Thoracic aorta (tissue), 2 donors: ENCODE measurements at places on chromosomes 13 and 19. TPM values are rescaled to one million over a fixed set of nuclear protein-coding genes. Genes with fewer than 3 reads are reported as not detected.

DNA sequence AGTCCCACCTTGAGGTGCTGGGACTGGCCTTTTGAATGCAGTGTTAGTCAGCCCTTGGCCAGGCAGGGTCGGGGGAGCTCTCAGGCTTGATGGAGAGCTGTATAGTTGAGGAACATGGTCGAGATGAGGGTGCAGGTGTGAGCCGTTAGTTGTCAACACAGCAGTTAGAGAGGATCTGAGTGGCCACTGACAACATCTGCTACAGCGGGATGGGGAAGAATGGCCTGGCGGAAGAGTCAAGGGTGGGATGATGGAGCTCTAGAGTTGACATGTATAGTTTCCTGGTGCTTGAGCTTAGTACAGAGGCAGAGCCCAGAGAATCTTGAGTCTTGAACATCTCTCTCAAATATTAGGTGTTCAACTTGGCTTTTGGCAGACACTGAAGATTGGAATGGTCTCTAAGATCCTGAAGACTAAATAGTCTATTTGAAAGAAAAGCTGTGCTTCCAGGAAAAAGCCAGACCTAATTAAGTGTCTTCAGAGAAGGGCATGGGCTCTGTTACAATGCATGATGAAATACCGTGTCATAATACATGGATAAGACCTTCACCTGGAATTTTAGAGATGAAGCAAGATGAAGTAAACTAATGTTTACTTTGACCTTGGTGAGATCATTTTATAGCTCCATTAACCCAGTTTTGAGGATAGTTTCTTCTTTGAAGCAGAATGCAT lies 9.7 kb downstream of the PCCA start:
- no peaks in the 10 kb centered on the region for H3K36me3 ChIP-seq
- no peak overlapping the region for H3K4me3 ChIP-seq
- H3K27me3 ChIP-seq = no peaks in the 10 kb centered on the region
- no peak for DNase-seq
- peaks cover 20% of the 10 kb centered on the region for H3K4me1 ChIP-seq

ZNF724 gene
- not detected for total RNA-seq

- H3K4me3 ChIP-seq = no peak overlapping the region
- H3K27ac ChIP-seq = no peak overlapping the region
- no peaks in the 10 kb centered on the region for H3K4me1 ChIP-seq
- no peaks in the 10 kb centered on the region for H3K27me3 ChIP-seq
- no peak for DNase-seq
Observed at GRCh38 chr19:43555185-43555770, 20.0 kb downstream of the XRCC1 start.

DNA sequence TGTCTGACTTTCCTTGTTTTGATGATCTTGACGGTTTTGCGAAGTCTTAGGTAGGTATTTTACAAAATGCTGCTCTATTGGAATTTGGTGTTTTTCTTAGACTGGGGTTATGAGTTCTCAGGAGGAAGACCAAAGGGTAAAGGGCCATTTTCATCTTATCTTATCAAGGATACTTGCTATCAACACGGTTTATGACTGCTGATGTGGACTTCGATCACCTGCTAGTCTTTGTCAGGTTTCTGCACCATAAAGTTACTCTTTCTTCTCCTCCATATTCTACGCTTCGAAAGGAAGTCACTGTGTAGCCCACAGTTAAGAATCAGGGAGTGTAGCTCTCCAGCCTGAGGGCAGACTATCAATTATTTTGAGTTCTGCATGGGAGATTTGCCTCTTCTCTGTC lies 7.4 kb upstream of the CEBPG start:
- no peaks in the 10 kb centered on the region for H3K4me1 ChIP-seq
- H3K4me3 ChIP-seq = no peak overlapping the region
- no peaks in the 10 kb centered on the region for H3K27me3 ChIP-seq
- H3K27ac ChIP-seq = no peak overlapping the region
- no peak for DNase-seq

PRSS57 gene
- not detected for total RNA-seq

DNA sequence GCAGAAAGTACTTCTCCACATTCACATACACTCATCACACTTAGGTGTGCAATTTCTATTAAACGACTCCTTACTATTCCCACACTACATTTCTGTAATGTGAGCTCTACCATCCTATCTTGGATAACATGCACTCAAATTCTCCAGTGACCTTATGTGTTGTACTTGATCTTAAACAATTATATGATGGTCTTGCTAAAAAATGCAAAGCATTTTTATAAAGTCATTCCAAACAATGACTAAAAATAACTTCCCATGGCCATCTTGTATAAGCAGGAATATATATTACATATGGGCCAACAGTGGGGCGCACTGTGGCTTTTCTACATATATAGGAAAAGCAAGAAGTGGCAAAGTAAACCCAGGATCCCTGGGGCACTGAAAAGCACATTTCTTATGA lies 155.5 kb downstream of the FLT1 start:
- no peak for DNase-seq
- H3K4me1 ChIP-seq = peaks cover 9% of the 10 kb centered on the region
- no peak overlapping the region for H3K4me3 ChIP-seq
- H3K36me3 ChIP-seq = no peaks in the 10 kb centered on the region

GRCh38 chr19:10473192-10473591 lies 30.0 kb downstream of the KEAP1 start:
- no peak for DNase-seq
- H3K4me3 ChIP-seq = no peak overlapping the region
- no peaks in the 10 kb centered on the region for H3K27me3 ChIP-seq
- H3K27ac ChIP-seq = no peak overlapping the region
- H3K4me1 ChIP-seq = no peaks in the 10 kb centered on the region
- no peaks in the 10 kb centered on the region for H3K36me3 ChIP-seq

DNA sequence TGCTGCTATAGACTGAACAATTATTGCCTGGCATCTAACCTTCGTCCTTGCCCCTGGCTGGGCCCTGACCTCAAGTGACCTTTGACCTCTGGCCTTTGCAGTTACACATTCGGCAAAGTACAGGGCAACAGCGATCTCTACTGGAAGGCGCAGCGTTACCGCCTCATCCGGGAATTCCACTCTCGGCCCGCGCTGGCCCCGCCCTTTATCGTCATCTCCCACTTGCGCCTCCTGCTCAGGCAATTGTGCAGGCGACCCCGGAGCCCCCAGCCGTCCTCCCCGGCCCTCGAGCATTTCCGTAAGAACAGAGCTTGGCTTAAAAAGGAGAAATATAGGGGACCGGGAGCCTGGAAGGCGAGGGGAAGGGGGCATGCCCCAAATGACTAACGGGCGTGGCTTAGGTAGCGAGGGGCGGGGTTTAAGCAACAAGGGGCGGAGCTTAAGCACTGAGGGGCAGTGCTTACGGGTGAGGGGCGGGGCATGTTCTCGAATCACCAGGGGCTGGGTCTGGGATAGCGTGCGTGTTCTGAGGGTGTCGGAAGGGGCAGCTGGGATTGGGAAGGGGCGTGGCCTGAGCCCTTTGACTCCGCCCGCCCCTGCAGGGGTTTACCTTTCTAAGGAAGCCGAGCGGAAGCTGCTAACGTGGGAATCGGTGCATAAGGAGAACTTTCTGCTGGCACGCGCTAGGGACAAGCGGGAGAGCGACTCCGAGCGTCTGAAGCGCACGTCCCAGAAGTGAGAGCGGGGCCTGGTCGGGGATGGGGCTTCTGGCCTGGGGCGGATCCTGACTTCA lies 52.7 kb downstream of the TRPM4 start:
- H3K27me3 ChIP-seq = no peaks in the 10 kb centered on the region
- no peaks in the 10 kb centered on the region for H3K4me1 ChIP-seq
- H3K27ac ChIP-seq = no peak overlapping the region
- no peak overlapping the region for H3K4me3 ChIP-seq
- peaks cover 12% of the 10 kb centered on the region for H3K36me3 ChIP-seq
- DNase-seq = no peak

CLC gene
- not detected for total RNA-seq

DNA sequence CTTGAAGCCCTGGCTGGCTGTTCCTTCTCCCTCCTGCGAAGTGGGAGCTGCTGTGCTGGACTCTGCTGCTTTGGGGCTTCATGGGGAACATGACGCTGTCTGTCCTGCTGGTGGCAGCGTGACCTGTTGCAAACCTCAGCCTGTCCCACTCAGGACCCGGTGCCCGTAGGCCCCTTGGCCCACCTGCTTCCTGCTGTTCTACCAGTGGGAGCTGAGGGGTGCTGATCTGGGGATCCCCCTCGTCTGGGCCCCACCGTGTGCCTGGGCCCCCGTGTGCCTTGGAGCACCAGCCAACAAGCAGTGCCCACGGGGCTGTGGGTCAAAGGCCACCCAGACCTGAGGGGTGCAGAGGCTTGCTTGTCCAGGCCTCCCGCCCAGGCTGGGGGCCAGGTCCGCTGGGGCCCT lies 5.3 kb downstream of the SPPL2B start:
- H3K27me3 ChIP-seq = no peaks in the 10 kb centered on the region
- H3K36me3 ChIP-seq = no peaks in the 10 kb centered on the region
- H3K4me3 ChIP-seq = no peak overlapping the region

DNA sequence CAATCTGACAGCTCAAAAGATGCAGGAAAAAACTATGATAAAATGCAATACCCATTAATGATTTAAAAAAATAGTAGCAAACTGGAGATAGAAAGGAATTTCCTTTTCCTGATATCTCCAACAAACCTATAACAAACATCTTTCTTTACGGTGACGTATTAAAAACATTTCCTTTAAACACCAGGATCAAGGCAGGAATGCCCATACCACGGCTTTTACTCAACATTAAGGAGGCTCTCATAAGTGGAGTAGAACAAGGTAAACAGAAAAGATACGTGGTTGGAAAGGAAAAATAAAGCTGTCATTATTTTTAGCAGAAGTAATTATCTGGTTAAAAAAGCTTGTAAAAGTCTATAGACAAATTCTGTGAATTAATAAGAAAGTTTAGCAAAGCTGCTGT lies 61.1 kb downstream of the MIPEP start:
- no peaks in the 10 kb centered on the region for H3K27me3 ChIP-seq
- no peaks in the 10 kb centered on the region for H3K36me3 ChIP-seq
- H3K4me3 ChIP-seq = no peak overlapping the region
- no peak overlapping the region for H3K27ac ChIP-seq

GPR12 gene
- total RNA-seq = not detected

VSTM2B gene
- total RNA-seq = not detected

DNA sequence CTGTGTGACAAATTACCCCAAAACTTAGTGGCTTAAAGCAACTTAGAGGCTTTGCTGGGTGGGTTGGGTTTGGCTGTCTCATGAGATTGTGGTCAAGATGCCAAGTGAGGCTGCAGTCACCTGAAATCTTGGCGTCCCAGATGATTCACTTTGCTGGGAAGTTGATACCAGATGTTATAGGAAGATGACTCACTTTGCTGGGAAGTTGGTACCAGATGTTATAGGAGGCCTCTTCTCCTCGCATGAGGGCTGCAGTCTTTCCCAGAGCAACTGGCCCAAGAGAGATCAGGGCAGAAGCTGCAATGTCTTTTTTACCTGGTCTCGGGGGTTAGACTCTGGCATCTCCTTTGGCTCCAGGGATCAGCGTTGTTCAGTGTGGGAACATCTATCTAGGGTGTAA lies 16.8 kb downstream of the TEX29 start:
- no peak overlapping the region for H3K4me3 ChIP-seq
- H3K27me3 ChIP-seq = no peaks in the 10 kb centered on the region
- DNase-seq = no peak
- H3K36me3 ChIP-seq = no peaks in the 10 kb centered on the region

KLK3 gene
- not detected for total RNA-seq

DNA sequence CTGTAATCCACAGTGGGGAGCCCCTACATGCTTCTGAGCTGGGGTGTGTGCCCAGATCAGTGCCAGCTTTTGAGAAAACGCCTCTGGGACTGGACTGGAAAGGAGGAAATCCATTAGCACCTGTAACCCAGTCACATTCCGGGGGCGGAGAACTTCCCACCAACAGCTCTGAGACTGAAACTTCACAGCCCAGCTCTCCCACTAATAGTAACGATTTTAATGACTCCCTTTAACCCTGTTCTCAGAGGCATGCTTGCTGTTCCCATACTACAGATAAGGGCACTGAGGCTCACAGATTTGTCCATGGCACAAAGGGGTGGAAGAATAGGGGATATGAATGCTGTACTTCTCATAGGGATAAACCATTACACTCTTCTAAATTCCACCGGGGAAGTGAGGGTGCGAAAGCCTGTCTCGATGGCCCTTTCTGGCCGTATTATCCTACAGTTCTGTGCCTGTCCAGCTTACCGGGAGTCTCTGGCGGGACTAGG lies 851 bp downstream of the FBXO46 start:
- peak overlapping the region; percentile 95 for H3K4me3 ChIP-seq
- peaks cover 15% of the 10 kb centered on the region for H3K4me1 ChIP-seq
- H3K36me3 ChIP-seq = no peaks in the 10 kb centered on the region
- no peaks in the 10 kb centered on the region for H3K27me3 ChIP-seq
- DNase-seq = no peak

- DNase-seq = no peak
- no peaks in the 10 kb centered on the region for H3K4me1 ChIP-seq
- no peaks in the 10 kb centered on the region for H3K27me3 ChIP-seq
- no peak overlapping the region for H3K4me3 ChIP-seq
- no peaks in the 10 kb centered on the region for H3K36me3 ChIP-seq
- H3K27ac ChIP-seq = no peak overlapping the region
Observed at GRCh38 chr13:112331675-112332074, 44.5 kb upstream of the SPACA7 start.

GRCh38 chr13:51821606-51822005 lies 17.6 kb upstream of the DHRS12 start:
- no peak overlapping the region for H3K27ac ChIP-seq
- no peaks in the 10 kb centered on the region for H3K27me3 ChIP-seq
- H3K4me1 ChIP-seq = peaks cover 26% of the 10 kb centered on the region
- no peaks in the 10 kb centered on the region for H3K36me3 ChIP-seq

- H3K36me3 ChIP-seq = no peaks in the 10 kb centered on the region
- no peaks in the 10 kb centered on the region for H3K27me3 ChIP-seq
- H3K27ac ChIP-seq = no peak overlapping the region
- no peak for DNase-seq
Observed at GRCh38 chr13:97567510-97568243, 133.7 kb downstream of the RAP2A start.

AKAP8 gene
- total RNA-seq = 54.9 TPM

DNA sequence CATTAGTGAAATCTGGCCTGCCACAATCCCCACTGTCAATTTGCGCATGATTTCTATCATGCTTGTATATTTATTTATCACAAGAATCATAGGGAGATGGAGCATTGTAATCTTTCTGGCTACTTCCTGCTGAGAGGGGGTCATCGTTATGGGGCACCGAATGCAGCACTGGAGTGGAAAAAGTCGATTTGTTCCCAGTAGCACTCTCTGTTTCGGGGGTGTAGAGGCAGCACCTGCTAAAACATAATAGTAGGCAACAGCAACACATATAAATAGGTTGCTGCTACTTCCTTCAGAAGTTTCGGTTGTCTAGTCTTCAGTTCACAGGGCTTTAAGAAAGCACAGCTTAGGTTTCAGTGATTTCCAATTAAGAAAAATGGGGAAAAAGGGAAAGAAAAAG lies 23.4 kb upstream of the CEACAM21 start:
- peak overlapping the region; percentile 16 for H3K4me3 ChIP-seq
- no peak overlapping the region for H3K27ac ChIP-seq
- no peaks in the 10 kb centered on the region for H3K27me3 ChIP-seq
- H3K4me1 ChIP-seq = no peaks in the 10 kb centered on the region
- H3K36me3 ChIP-seq = no peaks in the 10 kb centered on the region

DNA sequence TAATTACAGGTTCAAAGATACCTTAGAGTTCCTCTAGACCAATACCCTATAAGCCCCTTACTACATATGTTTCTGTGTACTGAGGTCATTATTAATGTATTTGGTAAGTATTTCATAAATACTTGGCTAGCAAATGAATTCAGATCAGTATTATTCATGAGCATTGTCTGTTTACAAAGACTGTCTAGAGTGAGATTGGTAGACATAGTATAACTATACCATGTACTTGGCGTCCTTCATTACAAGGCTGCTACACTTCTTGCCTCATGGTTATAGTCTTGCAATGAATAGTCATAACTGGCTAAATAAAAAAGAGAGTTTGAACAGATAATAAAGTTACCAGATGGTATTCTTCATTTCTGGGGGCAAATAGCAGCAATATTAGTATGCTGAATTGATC lies 12.1 kb downstream of the SETDB2 start:
- H3K27ac ChIP-seq = no peak overlapping the region
- no peak for DNase-seq

IGFL1 gene
- not detected for total RNA-seq
